ENCODE measurements at places on chromosomes 16 and 17.

DNA sequence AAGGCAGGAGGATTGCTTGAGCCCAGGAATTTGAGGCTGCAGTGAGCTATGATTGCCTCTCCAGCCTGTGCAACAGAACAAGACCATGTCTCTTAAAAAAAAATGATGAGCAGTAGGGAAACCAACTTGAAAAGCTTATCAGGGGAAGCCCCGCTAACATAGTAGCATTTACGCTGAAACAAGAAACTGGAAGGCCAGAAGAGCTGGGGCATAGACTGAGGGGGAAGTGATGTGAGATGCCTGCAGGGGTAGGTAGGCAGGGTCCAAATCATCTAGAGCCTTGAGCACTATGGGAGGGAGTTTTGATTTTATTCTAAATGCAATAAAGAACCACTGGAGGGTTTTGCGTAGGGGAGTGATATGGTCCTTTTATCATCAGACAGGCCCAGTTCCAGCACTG is 139.3 kb downstream of the CYB561 start:
- DNase-seq, result no peak

DNA sequence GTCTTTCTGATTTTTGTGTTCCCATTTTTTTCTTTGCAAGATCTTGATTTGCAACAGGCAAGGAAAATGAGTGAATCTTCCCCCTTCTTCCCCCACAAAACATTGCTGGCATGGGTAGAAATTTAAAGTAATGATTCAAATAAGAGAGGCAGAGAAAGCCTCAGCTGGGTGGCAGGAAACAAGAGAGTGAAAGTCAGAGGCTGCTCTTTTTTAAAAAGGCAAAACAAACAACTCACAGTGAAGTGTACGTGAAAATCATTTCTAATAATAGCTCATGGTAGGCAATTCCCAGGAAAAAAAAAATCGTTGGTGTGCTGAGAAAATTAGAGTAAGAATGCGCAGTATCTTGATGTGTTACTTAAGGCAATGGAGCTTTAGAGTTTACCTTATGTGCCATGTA is 229.5 kb downstream of the FTO start:
- DNase-seq, result no peak

DNA sequence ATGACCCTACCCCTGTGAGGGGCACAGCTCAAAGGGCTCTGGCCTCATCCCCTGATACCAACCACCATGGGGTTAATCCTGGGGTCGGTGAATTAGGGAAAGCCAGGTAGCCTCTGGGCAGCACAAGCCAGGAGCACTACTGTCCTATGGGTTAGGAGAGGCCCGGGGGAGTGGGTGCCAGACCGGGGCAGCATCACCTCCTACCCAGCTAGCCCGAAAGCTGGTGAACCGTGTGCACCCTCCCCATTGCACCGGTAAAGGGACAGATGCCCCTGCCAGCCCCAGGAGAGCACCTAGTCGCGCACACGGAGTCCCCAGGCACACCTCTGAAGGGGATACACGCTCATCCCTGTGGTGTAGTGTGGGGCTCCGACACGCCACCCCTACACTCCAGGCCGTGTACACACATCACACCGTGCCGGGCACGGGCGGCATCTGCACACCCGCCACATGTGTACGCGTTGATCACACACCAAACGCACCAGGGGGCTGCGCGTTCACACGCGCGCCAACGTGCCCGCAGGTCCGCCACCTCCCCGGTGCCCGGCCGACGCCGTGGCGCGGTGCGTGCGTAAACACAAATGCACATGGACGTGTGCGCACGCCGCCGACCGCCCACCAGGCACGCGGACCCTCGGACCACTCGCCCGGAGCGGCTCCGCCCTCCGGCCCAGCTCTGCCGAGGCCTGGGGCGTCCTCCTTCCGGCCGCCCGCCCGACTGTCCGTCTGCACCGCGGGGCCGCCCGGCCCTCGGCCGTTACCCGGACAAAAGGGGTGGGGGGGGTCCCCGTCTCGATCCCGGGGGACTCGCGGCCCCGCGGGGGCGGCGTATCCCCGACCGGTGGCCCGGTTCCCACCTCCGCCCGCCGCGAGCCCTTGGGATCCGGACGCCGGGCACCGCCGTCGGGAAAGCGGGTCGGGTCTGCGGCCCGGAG is 785 bp downstream of the UBALD1 start:
- DNase-seq, result peak; percentile 37

- no peak for DNase-seq
Observed at GRCh38 chr17:33124871-33125551, 133.4 kb downstream of the SPACA3 start.

DNA sequence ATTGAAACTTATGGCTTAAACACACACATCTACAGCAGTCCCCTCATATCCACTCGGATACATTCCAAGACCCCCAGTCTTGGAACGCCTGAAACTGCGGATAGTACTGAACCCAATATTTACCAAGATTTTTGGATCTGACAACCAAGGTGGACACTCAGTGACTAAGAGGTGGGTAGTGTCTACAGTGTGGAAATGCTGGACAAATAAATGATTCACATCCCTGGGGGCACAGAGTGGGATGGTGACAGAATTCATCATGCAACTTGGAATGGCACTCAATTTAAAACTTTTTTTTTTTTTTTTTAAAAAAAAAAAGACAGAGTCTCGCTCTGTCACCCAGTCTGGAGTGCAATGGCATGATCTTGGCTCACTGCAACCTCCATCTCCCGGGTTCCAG is 54.2 kb upstream of the TRAP1 start:
- DNase-seq, result no peak

GRCh38 chr16:85326113-85326793 is 214.0 kb upstream of the CIBAR2 start:
- no peak for DNase-seq

DNA sequence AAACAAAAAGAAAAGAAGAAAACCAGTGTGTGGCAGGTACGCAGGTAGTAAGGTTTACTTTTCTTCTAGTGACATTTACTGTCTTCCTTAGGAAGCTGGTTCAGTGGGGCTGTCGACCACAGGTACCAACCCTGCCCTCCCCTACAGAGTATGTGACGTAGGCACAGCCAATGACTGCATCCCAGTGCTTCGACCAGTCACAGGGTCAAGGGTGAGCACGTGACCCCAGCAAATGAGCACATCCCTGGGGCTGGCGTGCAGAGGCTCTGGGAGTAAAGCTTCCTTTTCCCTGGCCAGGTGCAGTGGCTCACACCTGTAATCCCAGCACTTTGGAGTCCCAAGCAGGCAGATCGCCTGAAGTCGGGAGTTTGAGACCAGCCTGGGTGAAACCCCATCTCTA is 38.9 kb upstream of the PLCG2 start:
- DNase-seq, result no peak

DNA sequence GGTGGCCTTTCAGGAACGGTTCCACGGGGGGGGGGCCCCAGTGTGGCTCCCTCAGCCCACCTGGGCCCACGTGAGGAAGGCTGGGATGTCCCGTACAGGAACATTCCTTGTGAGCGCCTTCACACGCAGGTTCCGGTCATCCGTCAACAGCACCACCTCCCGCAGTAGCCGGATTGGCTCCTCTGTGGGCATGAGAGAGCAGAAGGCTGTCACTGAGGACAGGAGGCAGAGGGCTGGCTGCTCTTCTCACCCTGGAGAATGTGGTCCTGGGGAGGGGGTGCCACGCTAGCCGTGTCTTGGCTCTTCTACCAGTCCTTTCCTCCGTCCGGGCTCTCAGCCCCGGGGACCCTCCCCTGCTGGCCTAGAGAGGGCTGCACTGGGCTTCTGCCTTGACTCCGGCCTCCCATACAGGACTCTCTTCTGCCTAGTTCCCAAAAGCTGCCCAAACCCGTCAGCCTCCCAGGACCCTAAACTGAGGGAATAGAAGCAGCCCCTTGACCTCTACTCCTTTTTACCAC is 6.6 kb downstream of the HIC1 start:
- DNase-seq, result no peak

DNA sequence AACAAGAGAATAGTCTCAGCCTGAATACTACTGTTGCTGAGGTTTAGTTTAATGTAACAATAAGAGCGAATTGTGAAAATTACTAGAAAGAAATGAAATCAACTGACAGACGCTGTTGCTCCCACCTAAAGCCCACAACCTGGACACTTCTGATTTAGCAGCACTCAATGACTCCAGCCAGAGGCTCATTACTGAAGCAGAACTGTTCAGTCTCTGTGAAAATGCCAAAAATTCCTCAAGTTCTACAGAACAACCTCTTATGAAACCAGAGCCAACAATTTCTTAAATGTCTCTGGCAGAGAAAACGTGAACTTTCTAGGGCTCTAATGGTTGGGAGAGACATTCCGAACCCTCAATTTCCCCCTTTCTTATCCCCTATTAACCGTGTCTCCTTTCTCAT is 9.9 kb downstream of the PSME3IP1 start:
- DNase-seq, result no peak

DNA sequence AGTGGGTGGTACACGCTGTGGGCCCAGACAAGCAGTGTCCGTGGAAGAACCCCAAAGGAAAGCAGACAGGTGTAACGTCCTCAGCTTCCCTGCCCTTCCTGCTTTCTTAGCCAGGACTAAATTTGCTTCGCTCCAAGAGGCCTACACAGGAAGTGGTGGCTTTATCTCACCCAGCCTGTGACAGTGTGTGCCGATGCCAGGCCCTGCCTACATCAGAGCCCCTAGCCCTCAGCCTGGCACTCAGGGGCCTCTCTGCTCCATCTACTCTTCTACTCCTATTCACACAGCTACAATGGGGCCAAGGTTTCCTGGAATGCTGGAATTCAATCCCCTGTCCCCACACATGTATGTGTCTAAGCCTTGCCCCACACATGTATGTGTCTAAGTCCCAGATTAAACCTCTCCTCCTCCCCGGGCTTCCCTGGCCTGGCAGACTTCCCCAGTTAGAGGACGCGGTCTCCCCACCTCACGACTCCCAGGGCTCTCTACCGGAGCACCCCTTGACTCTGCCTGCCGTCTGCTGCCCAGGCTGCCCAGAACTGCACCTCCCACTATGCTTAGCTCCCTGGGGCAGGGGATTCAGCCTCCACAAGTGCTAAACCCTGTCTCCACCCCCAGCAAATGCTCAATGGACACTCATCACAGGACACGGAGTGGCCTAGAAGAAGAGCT is 8.2 kb downstream of the PGAP3 start:
- DNase-seq, result no peak

All from HT-29 (cell line).